Sigmoid colon (tissue), 7 donors: ENCODE measurements at places on chromosomes 13 and 19. TPM values are rescaled to one million over a fixed set of nuclear protein-coding genes. Genes with fewer than 3 reads are reported as not detected.

DNA sequence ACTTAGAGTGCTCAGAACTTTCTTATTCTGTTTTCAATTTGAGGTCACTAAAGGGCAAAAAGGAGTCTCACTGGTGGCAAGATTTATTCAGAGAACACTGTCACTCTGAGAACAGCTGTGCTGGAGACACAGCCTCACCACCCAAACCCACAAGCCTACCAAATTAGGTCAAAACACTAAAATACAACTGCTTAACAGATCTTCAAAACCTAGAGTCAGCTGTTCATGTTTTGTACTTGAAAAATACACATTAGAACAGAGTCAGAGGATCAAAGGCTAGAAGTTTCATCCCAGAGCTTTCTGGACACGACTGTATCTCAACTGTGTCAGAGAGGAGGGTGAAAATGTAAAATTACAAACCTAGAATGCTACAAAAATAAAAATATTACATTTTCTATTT is 89.3 kb downstream of the MIPEP start:
- no peaks in the 10 kb centered on the region for H3K36me3 ChIP-seq
- peak overlapping the region; percentile 51 for H3K27ac ChIP-seq
- no peak for DNase-seq
- H3K27me3 ChIP-seq, result no peaks in the 10 kb centered on the region
- H3K4me1 ChIP-seq, result no peaks in the 10 kb centered on the region

GRCh38 chr19:43495082-43495481 is 9.5 kb downstream of the PHLDB3 start:
- no peak for DNase-seq
- H3K27me3 ChIP-seq, result no peaks in the 10 kb centered on the region
- H3K36me3 ChIP-seq, result peaks cover 49% of the 10 kb centered on the region
- no peak overlapping the region for H3K27ac ChIP-seq
- no peak overlapping the region for H3K4me3 ChIP-seq

Gene KCNC3
- not detected for total RNA-seq

DNA sequence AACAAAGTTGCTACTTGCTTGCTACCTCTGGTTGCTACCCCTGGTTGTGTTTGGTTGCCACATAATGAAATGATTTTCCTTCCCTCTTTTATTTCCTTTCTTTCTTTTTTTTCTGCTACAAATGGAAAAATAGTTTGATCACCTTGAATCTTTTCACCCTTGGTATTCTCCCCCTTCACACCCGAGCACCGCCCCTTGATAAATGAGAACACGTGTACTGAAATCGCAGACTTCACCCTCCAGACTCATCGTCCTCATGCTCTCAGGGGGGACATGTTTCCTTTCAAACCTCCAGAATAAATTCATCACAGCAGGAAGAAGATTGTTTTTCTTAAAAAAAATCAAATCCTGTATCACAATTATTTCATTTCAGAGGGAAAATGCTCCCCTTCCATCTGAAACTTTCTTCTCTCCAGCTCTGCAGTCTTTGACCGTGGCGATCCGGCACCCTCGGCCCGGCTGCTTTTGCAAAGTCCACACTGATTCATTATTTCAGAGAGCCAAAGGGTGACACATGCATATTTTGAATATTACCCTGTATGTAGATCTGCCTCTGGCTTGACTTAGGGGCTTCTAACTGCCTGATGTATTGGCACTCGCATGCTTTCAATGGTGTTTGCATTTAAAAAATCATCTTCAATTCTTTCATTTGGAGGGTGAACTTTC is 222.6 kb upstream of the MAB21L1 start:
- no peaks in the 10 kb centered on the region for H3K27me3 ChIP-seq
- H3K4me1 ChIP-seq, result peaks cover 25% of the 10 kb centered on the region
- no peaks in the 10 kb centered on the region for H3K36me3 ChIP-seq

DNA sequence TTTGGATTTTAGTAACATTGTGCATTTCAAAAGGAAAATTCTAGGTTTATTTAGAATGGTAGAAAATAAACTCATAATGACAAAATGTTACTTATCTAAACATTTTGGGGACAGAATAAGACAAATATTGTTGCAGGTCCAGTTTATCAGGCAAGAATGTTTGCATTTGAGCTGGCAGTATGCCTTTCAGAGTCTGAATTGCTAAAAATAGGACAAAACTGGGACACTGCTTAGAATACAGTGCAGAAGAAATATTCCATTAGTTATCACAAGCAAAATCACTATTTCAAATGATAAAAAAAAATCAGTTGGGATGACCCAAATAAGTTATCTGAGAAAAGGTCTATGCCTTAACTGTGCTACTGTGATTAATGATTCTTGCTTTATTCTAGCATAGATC is 870.3 kb upstream of the MIR17HG start:
- H3K27me3 ChIP-seq, result no peaks in the 10 kb centered on the region
- H3K36me3 ChIP-seq, result no peaks in the 10 kb centered on the region
- no peak overlapping the region for H3K27ac ChIP-seq
- no peaks in the 10 kb centered on the region for H3K4me1 ChIP-seq
